Thoracic aorta (tissue), 2 donors: ENCODE measurements at places on chromosomes 4 and X. TPM values are rescaled to one million over a fixed set of nuclear protein-coding genes. Genes with fewer than 3 reads are reported as not detected.

DNA sequence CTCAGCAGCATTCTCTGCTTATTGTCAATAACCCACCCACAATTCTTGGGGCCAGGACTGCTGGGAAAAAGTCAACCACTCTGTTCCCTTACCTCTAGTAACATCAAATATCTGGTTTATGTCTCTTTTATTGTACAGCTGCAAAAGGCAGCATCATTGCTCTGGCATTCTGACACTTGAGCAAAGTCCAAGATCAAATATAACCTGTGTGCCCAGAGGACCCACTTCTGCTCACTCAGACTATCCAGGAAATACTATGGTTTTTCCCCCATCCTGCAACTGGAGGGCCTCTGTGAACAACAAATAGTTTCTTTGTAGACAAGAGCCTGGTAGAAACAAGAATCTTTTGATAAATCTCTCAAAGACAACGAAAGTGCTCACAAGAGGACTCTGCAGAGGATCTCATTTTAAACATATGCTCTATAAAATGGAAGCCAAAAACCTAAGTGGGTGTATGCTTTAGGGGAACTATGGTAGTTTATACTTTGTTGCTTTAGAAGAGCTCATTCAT, 154.7 kb downstream of the RAB28 start:
- DNase-seq, result no peak

GRCh38 chr4:91846233-91846632, 457.5 kb upstream of the GRID2 start:
- DNase-seq, result no peak

DNA sequence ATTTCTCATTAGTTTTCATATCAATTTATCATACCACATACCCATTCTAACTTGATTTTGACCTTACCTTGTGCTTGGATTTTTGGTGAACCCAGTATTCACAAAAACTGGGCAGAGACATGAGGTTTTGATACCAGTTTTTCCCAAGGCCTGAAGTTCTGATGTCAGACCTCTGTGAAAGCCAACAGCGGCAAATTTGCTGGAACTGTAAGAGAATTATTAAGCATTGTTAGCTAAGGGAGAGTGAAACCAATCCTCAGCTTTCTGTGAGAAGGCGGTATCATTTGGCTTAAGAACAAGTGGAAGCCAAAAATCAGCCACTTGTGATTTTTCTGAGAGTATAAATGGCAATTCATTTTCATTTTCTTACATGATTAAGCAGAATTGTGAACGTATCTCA, 8.9 kb downstream of the HSD17B13 start:
- DNase-seq, result no peak

- DNase-seq, result no peak
Observed at GRCh38 chrX:15797707-15798106, 7.4 kb downstream of the ZRSR2 start.

DNA sequence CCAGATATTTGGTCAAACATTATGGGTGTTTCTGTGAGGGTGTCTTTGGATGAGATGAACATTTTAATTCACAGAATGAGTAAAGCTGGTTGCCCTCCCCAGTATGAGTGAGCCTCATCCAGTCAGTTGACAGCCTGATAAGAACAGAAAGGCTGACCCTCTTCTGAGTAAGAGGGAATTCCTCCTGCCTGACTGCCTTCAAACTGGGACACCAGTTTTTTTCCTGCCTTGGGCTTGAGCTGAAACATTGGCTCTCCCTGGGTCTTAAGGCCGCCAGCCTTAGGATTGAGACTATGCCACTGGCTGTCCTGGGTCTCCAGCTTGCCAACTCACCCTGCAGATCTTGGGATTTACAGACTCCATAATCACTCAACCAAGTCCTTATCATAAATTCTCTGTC, 14.5 kb upstream of the MAML3 start:
- no peak for DNase-seq

DNA sequence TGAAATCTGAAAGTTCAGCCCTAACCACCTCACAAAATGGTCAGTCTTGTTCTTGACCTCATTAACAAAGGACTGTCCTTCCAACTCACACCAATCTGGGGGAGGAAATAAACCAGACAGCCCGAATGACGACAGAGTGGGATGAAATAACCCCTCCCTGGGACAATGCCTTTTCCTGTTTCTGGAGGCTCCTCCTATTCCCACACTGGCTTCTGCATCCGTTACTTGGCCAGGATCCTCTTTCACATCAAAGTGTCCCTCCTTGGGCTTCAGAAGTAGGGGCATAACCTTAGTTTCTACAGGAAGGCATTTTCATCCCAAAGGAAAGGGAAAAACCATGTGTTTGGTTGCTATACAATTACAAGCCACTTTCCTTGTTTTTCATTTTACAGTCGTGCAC, 59.8 kb upstream of the RPL34 start:
- DNase-seq, result no peak

DNA sequence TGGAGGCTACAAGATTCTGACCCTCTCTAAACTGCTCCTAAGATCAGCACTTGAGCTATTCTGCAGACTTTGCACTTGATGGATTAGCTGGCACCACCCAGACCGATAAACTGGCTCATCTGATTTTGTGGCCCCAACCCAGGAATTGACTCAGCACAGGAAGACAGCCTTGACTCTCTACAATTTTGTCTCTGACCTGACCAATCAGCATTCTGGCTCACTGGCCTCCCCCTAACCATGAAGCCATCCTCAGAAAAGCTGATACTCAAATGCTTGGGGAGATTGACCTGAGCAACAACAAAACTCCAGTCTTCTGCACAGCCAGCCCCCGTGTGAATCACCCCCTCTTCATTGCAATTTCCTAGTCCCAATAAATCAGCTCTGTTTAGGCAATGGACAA, 195.4 kb upstream of the PPP1R2C start:
- no peak for DNase-seq

PDZD4 gene
- 11.6 TPM for total RNA-seq

GC gene
- not detected for total RNA-seq
